GM12892 (cell line): ENCODE measurements at places on chromosomes 5 and 9.

DNA sequence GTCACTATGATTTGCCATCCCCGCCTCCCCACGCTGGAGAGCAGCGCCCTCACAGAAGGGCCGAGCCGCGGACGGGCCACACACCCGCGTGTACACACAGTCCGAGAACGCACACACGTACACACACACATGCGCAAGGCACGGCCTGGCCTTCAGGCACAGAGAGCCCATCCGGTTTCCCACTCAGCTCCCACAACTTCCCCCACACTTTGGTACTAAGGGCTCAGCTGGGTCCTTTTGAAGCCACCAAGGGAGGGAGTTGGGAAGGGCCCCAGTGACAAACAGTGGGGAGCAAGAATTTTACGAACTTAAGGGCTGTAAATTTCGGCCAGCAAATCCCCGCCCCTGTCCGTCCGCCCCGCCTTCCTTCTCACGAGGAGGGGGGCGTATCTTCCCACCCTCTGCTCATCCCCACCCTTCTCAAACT is 133.3 kb upstream of the HAND1 start:
- no peak for DNase-seq

DNA sequence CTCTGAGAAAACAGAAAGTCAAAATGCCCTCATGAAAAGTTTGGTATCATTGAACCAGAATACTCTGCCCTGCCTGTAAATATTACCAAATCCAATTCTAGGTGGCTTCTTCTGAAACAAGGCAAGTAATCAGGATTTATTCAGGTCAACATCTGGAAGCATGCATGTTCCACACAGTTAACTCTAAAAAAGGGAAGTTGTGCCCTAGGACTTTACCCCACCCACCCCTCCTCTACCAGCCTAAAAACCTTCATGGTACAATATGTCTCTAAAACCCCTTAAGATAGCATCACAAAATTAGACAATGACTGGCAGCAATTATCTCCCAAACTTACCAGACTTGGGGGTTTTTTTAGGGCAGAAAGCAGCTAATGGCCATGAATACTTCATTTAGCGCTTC is 414.8 kb upstream of the SLC30A5 start:
- no peak for DNase-seq

DNA sequence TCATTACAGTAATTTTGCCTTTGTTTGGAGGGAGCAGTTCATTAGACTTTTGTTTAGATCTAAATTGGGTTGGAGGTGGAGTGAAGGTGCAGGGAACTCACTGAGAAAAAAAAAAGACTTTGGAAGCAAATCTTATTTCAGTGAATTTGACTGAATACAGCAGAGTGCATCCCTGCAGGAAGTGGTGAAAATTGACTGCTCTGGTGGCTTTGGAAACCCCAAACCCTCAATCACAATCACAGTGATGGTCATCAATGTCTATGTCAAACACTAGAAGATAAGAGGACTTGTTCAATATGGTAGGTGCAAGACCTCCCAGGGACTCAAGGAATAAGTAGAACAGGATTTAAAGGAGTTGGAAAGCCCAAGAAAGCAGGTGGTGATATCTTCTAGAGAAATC is 76.0 kb upstream of the RASA1 start:
- no peak for DNase-seq

DNA sequence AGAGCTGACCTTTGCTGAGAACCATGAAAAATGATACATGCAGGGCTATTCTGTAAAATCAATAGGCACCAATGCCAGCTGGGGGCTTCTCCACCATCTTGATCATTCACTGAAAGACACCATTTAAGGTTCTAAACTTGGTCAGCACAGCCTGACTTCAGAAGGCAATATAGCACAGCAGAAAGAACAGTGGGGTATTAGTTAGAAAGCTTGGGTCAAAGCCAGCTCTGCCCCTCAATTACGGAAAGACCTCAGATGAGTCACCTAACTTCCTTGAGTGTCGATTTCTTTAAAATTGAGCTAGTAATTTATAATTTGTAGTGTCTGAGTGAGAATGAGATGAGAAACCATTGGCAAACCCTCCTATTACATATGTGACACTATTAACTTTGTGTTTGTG is 3.4 kb downstream of the TNC start:
- DNase-seq, result no peak

DNA sequence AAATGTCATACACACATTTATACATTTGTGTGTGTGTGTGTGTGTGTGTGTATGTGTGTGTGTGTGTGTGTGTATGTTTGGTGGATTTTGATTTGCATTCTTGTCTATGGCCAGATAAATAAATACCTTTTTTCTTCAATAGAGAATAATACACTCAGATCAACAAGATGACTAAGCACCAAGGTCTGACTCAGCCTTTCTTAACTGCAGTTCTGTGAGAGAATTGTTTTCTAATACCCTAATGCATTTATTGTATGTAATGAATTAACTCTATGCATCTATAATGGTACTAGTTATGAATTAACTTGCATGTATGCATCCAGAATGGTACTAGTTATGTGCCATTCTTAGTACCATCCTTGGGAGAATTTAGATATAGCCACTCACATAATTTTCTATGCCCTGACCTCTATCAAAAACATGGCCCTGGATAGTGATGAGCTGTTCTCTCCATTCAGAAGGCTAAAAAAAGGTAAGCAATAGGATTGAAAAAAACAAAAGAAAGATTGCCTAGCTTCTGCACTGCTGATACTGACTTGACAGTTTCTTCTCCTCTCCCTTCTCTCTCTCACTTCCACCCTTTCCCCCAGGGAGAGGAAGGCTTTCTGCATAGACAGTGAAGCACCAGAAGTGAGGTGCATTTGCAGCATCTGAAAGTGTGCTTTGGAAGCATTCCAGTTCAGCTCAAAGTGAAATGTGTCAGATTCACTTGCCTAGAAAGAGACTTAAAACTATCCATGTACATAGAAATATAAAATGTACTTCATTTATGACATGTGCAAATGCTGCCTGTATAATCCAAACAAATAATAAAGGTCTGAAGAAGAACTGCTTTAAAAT is 55.1 kb upstream of the CCDC112 start:
- no peak for DNase-seq

GRCh38 chr5:169651526-169651925 is 14.5 kb downstream of the DOCK2 start:
- DNase-seq, result no peak

DNA sequence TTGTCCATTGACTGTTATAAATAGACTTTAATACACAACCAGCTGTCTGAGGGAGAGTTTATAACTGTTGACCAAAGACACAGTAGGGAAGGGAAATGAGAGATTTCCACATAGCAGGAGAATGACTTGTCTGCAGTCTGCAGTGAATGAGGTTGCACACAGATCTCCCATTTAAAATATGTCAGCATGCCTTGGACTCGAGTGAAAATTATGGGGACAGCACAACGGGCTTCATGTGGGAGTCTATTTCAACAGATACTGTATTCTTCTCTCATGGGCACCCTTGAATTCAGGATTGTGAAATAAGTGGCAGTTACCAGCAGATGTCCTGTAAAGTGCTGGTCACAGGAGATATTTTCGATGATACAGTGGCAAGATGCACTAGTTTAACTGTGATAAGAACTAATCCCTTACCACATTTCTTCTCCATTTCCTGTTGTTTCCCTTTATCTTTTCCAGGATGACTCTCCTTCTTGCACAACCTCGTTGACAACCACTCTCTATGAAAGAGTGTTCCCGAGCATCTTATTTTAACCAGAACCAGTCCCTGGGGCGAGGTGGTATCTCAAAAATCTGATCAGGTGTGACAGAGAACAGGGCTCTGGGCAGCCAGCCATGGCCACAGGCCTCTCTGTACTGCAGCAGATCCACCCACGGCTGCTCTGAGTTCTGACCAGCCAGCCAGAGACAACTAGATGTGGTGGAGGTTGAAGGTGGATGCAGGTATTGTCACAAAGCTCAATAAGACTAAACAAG is 51.5 kb upstream of the MAP3K1 start:
- no peak for DNase-seq

GRCh38 chr5:135700731-135701130 is 121.9 kb upstream of the CXCL14 start:
- DNase-seq, result no peak

DNA sequence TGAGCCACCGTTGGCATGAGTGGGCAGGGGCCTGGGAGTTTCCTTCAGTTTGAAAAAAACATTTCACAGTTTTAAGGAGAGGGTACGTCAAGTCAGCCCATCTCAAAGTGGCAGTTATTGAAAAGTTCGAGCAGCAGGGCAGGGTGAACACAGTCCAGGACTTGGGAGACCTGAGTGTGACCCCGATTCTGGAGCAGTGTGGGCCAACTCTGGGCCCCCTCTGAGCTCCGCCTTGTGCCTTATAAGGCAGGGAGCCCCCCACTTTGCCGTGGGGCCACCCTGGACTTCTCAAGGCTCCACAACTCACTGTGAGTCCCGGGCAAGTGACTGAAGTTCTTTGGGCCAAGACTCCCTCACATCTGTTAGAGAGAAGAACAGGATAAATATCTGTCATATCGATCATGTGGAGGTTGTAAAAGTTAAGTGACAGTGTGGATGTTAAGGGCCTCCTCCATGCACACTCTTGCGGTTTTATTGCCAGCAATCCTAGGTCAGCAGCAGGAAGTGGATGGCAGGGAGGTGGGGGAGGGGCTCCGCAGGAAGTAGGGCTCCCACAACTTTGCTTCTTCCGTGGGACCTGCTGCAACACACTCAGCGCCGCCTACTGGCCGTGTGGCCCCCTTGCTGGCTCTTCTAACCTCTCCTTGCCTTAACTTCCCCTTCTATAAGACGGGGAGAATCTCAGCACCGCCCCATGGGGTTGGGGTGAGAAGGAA is 38.4 kb downstream of the HRH2 start:
- peak; percentile 36 for DNase-seq

- DNase-seq, result no peak
These were observed 58.3 kb downstream of the CYFIP2 start for GRCh38 chr5:157324237-157324636.

- DNase-seq, result no peak
These were observed 32.0 kb upstream of the PANK3 start for GRCh38 chr5:168611165-168611564.

DNA sequence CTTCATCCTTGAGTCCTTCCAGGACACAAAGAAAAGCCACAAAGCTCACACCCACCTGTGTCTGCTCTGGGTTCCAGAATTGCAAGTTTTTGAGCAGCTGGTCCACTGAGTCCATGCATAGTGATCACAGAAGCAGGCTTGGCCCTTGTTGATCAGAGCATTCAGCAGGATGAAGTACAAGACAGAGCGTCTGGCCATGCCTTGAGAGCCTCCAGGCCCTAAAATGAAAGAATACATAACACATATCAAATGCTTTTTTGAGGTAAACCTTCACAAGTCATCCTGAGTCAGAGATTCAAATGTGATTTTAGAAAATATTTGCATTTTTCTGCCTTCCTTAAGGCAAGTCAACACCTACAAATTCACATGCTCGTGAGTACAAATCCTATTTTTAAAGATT is 10.3 kb downstream of the C6 start:
- DNase-seq, result no peak

GRCh38 chr5:135069016-135069770 is 35.2 kb upstream of the PITX1 start:
- no peak for DNase-seq

DNA sequence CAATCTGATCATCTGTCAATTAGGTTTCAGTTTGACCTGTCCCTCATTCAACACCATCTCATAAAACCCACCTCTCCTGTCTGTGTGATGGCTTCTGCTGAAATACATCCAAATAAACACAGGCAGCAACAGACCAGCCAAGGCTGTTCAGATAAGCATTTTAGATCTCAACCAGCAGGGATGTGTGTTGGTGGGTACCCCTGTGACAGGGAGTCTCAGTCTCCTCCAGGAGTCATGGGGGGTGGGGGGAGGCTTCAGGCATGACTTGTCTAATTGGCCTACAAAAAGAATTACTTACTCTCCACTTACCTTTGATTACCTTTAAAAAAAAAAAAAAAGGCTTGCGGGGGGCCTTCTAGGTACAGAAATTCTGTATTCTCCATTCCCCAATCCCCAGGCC is 65.9 kb downstream of the ROR2 start:
- no peak for DNase-seq

DNA sequence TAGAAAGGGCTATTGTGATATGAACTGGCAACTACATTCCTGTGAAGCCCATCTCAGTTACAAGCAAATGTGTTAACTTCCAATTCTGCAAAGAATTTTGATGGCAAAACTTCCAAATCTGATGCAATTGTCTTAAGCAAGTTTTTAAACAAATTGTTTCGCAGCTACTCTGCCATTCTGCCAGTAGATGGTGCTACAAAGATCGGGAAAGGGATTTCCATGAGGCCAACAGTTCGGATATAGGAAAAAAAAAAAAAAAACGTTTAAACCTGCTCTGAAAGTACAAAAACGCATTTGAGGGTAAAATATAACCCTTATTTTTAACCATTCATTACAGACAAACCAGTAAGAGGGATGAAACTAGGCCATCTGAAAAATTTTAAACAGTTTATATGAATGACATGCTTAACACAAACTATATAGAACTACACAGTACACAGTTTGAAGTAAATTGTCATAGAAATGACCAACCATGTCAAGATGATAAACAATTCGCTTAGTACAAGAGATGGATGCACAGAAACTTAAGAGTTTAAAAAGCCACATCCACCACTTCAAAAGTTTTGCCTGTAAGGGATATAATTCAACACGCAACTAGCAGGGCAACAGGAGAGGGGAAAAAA is 2.2 kb downstream of the HNRNPA0 start:
- DNase-seq, result no peak

GRCh38 chr9:7293091-7293490 is 506.5 kb downstream of the DMAC1 start:
- DNase-seq, result no peak

DNA sequence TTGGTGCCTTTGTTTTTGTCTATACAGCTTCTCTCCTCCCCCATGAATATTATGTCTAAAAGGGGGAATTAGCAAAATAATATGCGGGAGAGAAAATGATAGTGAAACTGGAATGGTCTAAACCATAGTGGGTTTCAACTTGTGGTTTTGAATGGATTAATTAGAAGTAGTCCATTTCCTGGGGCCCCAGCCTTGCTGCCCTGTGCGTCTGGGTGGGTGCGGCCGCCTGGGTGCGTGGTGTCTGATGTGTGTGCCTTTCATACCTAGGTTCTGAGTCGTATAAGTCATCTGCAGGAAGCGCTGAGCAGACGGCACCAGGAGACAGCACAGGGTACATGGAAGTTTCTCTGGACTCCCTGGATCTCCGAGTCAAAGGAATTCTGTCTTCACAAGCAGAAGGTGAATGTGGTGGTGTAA is 120.0 kb upstream of the CACNA1B start:
- DNase-seq, result no peak

DNA sequence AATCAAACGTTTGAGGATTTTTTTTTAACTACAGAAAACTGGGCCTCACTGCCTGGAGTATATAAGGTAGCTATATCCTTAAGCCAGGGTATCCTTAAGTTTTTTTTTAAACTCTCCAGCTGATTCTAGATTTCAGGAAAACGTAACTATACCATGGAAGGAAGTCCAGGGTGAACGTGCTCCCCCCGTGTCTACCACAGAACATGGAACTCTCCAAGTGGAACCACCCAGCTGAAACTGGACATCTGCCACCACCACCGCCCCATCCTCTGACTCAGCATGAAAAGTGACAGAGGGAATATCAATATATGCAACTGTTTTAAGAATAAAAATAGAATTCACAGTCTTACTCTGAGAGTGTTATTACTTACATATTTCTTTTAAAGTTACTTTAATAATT is 61.3 kb downstream of the DROSHA start:
- DNase-seq, result no peak
